ENCODE measurements at places on chromosomes 2 and 18. TPM values are rescaled to one million over a fixed set of nuclear protein-coding genes. Genes with fewer than 3 reads are reported as not detected.

The COL4A4 gene
- total RNA-seq, result 0.02 TPM

The LMAN2L gene
- 24.0 TPM for total RNA-seq

The ALS2 gene
- total RNA-seq, result 50.5 TPM

DNA sequence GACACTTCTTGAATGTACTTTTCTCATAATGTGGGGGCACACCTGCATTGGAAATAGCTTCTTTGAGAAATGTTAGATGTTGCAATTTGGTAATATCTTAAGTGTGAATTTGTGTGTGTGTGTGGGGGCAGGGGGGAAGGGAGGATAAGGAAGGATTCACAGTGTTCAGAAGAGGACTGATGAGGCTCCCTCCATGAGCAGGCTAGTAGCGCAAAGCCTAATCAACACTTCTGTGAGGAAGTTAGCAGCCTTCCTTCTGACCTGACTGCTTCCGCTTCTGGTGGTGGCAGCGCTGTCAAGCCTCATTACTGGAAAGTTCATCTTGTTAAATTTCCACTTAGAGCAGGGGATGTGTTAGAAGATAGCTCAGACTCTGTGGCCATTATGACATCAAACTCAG lies 295.4 kb upstream of the SPRED2 start:
- no peak for DNase-seq
- peaks cover 7% of the 10 kb centered on the region for H3K27me3 ChIP-seq
- no peak overlapping the region for H3K27ac ChIP-seq
- H3K4me3 ChIP-seq, result no peak overlapping the region
- H3K4me1 ChIP-seq, result no peaks in the 10 kb centered on the region
- no peaks in the 10 kb centered on the region for H3K36me3 ChIP-seq

DNA sequence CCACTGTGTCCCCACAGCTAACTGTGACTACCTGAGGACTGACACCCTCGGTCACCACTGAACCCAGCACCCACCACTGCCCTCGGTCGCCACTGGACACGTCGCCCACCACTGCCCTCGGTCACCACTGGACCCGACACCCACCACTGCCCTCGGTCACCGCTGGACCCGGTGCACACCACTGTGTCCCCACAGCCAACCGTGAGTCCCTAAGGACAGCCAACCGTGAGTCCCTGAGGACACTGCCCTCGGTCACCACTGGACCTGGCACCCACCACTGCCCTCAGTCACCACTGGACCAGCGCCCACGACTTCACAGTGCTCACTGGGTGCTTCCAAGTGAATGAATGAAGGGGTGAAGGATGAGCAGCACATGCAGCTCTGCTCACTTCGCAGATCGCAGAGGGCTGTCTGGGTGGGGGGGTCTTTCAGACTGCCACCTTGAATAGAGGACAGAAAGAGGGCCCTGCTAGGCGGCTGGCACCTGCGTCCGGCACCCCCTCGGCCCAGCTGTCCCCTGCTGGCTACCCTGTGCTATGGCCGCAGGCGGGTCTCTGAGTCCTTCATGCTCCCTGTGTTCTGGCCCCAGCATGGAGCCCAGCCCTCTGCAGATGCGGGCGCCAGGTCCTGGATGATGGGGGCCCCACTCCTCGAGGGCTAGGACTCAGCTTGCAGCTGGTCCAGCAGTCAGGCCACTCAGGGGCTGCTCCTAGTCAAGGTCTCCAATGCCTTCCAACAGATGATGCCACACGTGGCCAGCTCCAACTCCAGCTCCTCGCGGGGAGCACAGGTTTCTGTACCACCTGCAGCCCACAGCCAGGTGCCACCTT lies 51.4 kb upstream of the GPC1 start:
- H3K4me3 ChIP-seq, result no peak overlapping the region
- H3K36me3 ChIP-seq, result peaks cover 36% of the 10 kb centered on the region
- no peaks in the 10 kb centered on the region for H3K27me3 ChIP-seq
- no peak for DNase-seq

All from HFFc6 (cell line).